Naive thymus-derived CD4-positive, alpha-beta T cell (primary cell): ENCODE measurements at places on chromosomes 3 and 15. TPM values are rescaled to one million over a fixed set of nuclear protein-coding genes. Genes with fewer than 3 reads are reported as not detected.

DNA sequence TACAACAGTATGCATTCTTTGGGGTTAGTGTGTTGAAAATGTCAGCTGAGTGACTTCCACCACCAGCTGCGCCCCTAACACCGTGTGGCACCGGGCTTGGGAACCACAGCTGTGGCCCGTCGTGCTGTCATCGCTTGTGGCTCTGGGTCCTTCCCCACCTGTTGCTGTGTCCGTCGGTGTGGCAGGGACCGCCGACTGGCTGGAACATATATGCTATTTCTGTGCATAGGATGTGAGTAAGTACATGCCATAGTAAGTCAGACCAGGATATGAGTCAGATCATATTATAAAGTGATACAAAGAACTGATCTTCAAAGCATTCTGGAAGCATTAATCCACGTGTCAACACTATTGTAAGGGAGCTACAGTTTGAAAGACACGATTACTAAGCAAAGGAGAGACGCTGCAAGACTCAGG is 31.9 kb downstream of the EHD4 start:
- H3K4me1 ChIP-seq, result peaks cover 35% of the 10 kb centered on the region
- no peak overlapping the region for H3K27ac ChIP-seq
- DNase-seq, result no peak
- H3K4me3 ChIP-seq, result no peak overlapping the region

CHP1 gene
- 24.7 TPM for total RNA-seq

DNA sequence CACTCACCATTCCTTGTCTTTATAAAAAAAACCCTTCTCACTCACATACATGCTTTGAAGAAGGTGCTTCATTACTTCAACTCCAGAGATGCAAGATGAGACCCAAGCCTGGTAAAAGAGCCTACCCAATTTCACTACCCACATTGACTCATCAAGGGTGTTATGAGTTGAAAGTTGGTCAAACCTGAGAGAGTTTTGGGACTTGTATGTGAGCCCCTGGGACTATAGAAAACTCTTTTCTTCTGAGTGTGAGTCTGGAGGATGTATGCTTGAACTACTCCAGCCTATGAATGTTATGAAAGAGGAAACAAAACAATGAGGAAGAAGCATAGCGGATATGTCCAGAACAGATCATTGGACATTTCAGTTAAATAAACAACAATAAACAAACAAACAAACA is 106.5 kb upstream of the SATB1 start:
- DNase-seq, result no peak
- H3K4me1 ChIP-seq, result no peaks in the 10 kb centered on the region
- no peak overlapping the region for H3K4me3 ChIP-seq
- peaks cover 27% of the 10 kb centered on the region for H3K36me3 ChIP-seq
- H3K27me3 ChIP-seq, result no peaks in the 10 kb centered on the region

DNA sequence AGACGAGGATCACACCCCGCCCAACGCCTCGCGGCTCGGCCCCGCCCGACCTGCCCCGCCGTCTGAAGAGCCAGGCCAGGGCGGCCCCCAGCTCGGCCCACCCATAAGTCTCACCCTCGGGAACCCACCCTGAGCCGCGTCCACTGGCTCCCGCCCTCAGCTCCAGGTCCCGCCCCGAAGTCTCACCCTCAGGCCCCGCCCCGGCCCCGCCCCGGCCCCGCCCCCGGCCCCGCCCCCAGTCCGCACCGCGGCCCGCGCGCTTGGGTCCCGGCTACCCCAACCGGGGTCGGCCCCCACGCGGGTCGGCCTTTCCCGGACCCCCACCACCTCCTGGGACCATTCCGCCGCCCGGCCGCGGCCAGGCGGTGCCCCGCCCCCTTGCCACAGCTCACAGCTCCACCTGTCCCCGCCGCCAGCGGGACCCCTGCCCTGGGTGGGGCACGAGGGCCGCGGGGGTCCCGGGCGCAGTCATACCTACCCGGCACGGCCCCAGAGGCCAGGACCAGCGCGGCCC is 489 bp downstream of the CSPG5 start:
- H3K4me1 ChIP-seq, result no peaks in the 10 kb centered on the region
- no peak overlapping the region for H3K27ac ChIP-seq
- peaks cover 9% of the 10 kb centered on the region for H3K27me3 ChIP-seq
- DNase-seq, result no peak
- H3K4me3 ChIP-seq, result peak overlapping the region; percentile 41

DNA sequence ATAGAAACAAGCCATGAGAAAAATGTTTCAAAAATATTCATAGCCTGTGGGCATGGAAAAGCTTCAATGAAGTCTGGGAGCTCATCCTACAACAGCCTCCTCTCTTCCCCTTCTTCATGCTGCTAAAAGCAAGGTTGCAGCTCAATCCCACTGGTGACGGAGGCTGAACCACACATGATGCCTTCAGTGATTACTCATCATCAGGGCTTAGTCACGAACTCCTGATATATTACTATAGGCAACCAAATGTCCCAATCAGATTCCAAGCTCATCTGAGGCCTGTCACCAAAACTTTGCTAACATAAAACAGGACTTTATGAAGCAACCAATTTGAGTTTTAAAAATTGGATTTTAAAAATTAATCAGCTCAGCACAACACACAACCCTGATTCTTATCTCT is 24.0 kb upstream of the SLC24A5 start:
- no peak overlapping the region for H3K4me3 ChIP-seq
- H3K27ac ChIP-seq, result no peak overlapping the region
- H3K27me3 ChIP-seq, result no peaks in the 10 kb centered on the region
- H3K36me3 ChIP-seq, result no peaks in the 10 kb centered on the region
